ENCODE measurements at places on chromosomes 1 and 21. TPM values are rescaled to one million over a fixed set of nuclear protein-coding genes. Genes with fewer than 3 reads are reported as not detected.

GRCh38 chr1:25926731-25927496 lies 20.7 kb upstream of the STMN1 start:
- no peaks in the 10 kb centered on the region for H3K36me3 ChIP-seq
- no peak overlapping the region for H3K4me3 ChIP-seq
- H3K27me3 ChIP-seq: no peaks in the 10 kb centered on the region
- peaks cover 29% of the 10 kb centered on the region for H3K4me1 ChIP-seq

- no peak overlapping the region for H3K27ac ChIP-seq
- H3K27me3 ChIP-seq: no peaks in the 10 kb centered on the region
- no peak for DNase-seq
- H3K4me1 ChIP-seq: peaks cover 2% of the 10 kb centered on the region
- H3K4me3 ChIP-seq: no peak overlapping the region
These were observed 56.9 kb downstream of the PTPRF start for GRCh38 chr1:43587594-43587993.

DNA sequence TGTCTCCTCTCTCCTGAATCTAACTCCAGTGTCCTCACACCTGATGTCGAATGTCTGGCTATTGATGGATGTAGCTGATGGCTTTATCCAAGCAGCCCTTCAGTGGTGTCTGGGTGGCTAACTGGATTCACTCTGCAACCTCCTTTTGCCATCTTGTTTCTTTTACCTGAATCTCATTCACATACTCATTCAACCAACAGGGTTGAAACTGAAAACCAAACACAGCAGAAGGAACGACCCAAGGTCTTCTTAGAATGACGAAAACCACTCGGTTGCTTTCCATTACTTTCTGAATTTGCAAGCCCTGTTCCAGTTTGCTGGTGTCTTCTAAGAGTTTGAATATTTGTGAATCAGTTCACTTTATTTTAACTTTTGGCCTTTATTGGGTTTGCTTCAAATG lies 424.3 kb upstream of the CXADR start:
- H3K4me1 ChIP-seq: no peaks in the 10 kb centered on the region
- no peak overlapping the region for H3K27ac ChIP-seq
- H3K36me3 ChIP-seq: no peaks in the 10 kb centered on the region
- no peak for DNase-seq
- H3K4me3 ChIP-seq: no peak overlapping the region
- H3K27me3 ChIP-seq: no peaks in the 10 kb centered on the region

The DIPK1A gene
- 22.6 TPM for total RNA-seq

DNA sequence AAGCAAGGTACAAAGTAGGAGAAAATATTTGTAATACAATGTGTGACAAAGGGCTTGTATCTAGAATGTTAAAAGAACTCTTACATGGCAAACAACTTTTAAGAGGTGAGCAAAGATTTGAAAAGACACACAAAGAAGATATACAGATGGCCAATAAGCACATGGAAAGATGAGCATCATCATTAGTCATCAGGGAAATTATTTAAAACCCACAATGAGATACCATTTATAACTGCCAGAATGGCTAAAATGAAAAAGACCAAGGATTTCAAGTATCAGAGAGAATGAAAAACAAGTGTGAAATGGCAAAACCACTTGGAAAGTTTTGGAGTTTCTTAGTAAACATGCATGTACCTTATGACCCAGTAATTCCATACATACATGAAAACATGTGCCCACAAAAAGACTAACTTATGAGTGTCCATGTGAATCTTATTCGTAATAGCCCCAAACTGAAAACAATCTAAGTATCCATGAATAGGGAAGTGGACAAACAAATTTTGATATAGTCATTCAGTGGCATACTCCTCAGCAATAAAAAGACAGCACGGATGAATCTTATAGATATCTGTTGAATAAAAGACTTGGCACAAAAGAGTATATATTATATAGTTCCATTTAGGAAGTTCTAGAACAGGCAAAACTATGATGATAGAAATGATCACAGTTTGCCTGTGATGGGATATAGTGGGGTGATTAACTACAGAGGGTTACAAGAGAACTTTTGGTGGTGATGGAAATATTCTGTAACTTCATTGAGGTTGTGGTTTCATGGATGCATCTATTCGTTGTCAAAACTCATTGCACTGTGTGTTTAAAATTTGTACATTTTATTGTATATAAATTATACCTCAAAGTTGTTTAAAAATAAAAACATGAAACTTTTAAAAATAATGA lies 82.0 kb downstream of the DISP1 start:
- DNase-seq: no peak
- H3K27me3 ChIP-seq: no peaks in the 10 kb centered on the region
- no peak overlapping the region for H3K27ac ChIP-seq
- H3K36me3 ChIP-seq: no peaks in the 10 kb centered on the region
- H3K4me1 ChIP-seq: peaks cover 6% of the 10 kb centered on the region

DNA sequence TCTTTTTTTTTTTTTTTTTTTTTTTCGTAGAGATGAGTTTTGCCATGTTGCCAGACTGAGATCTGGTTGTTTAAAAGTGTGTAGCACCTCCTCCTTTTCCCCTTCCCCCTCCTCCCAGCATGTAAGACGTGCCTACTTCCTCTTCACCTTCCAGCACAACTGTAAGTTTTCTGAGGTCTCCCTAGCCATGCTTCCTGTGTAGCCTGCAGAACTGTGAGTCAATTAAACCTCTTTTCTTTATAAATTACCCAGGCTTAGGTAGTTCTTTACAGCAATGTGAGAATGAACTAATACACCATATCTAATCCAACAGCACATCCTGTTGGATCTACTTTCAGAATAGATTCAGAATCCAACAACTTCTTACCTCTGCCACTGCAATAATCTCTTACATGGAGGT lies 111.1 kb downstream of the CLIC6 start:
- H3K27ac ChIP-seq: no peak overlapping the region
- no peaks in the 10 kb centered on the region for H3K27me3 ChIP-seq
- no peak for DNase-seq
- H3K36me3 ChIP-seq: no peaks in the 10 kb centered on the region
- peaks cover 13% of the 10 kb centered on the region for H3K4me1 ChIP-seq
- no peak overlapping the region for H3K4me3 ChIP-seq

The PALMD gene
- total RNA-seq: 9.9 TPM

The TRIM58 gene
- not detected for total RNA-seq

The MRPS14 gene
- 28.9 TPM for total RNA-seq

The SYCP1 gene
- total RNA-seq: not detected

GRCh38 chr1:169460191-169460833 lies 25.4 kb downstream of the SLC19A2 start:
- DNase-seq: no peak
- H3K36me3 ChIP-seq: peaks cover under 1% of the 10 kb centered on the region
- H3K27me3 ChIP-seq: no peaks in the 10 kb centered on the region

DNA sequence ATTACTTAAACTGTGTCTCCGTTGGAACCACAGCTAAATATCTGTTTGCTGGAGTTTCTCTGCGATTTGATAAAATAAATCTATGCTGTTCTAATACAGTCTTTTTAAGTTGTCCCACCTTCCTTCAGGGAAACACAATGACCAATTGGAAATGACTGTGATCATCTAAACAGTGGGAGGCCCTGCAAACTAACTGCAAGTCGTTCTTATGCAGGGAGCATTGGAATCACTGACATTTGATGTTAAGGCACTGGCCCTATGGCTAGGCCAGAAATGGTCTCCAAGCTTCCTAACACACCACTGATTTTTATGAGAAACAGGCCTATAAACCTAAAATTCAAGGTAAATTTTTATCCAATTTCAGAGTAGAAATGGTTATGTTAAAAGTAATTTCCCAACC lies 645.2 kb downstream of the LMO4 start:
- no peaks in the 10 kb centered on the region for H3K36me3 ChIP-seq
- no peak overlapping the region for H3K27ac ChIP-seq
- no peaks in the 10 kb centered on the region for H3K27me3 ChIP-seq
- no peak overlapping the region for H3K4me3 ChIP-seq
- H3K4me1 ChIP-seq: peaks cover 15% of the 10 kb centered on the region

DNA sequence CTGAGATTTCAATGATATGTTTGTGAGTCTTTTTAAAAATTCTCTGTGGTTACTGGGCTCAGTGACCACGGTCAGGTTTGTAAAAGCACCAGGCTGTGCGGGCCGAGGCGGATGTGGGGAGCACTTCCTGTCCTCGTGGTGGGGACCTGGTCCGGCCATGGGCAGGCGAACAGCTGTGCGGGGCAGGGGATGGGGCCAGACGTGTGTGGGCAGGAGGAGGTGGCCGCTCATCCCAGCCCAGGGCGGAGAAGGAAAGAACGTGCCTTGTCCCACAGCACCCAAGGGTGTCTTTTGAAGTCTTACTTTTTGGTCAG lies 5.2 kb upstream of the OXCT2 start:
- H3K27me3 ChIP-seq: 0 out of 2 replicates have a peak, but pooled peaks cover 3% of the 10 kb centered on the region
- H3K27ac ChIP-seq: no peak overlapping the region
- peaks cover 9% of the 10 kb centered on the region for H3K4me1 ChIP-seq
- H3K36me3 ChIP-seq: no peaks in the 10 kb centered on the region

- H3K36me3 ChIP-seq: no peaks in the 10 kb centered on the region
- H3K27me3 ChIP-seq: no peaks in the 10 kb centered on the region
- no peak overlapping the region for H3K4me3 ChIP-seq
- no peak overlapping the region for H3K27ac ChIP-seq
- no peaks in the 10 kb centered on the region for H3K4me1 ChIP-seq
These were observed 867.3 kb downstream of the TTLL7 start for GRCh38 chr1:83131692-83131955.

- no peaks in the 10 kb centered on the region for H3K4me1 ChIP-seq
- H3K36me3 ChIP-seq: no peaks in the 10 kb centered on the region
- H3K4me3 ChIP-seq: no peak overlapping the region
- no peaks in the 10 kb centered on the region for H3K27me3 ChIP-seq
- no peak for DNase-seq
These were observed 6.8 kb downstream of the SLC5A9 start for GRCh38 chr1:48229317-48229716.

DNA sequence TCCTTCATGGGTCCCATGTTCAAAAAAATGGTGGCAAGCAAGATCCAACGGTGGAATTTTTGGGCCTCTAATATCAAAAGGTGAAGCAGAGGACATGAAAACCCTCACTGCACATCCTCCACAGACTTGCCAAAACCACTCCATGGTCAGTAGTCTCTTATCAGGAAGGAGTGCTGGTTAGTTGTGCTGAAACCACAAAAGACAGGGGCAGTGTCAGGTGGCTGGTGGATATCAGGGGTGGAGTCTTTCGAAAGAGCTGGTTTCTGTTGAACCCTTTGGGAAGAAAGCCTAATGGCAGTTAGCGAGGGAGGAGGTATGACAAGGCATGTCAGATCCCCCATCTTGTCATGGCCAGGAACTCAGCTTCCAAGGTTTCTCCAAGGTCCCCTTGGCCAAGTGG lies 395.9 kb upstream of the CAMK1G start:
- no peaks in the 10 kb centered on the region for H3K36me3 ChIP-seq
- H3K4me1 ChIP-seq: no peaks in the 10 kb centered on the region
- no peak overlapping the region for H3K4me3 ChIP-seq
- H3K27ac ChIP-seq: no peak overlapping the region
- H3K27me3 ChIP-seq: no peaks in the 10 kb centered on the region

DNA sequence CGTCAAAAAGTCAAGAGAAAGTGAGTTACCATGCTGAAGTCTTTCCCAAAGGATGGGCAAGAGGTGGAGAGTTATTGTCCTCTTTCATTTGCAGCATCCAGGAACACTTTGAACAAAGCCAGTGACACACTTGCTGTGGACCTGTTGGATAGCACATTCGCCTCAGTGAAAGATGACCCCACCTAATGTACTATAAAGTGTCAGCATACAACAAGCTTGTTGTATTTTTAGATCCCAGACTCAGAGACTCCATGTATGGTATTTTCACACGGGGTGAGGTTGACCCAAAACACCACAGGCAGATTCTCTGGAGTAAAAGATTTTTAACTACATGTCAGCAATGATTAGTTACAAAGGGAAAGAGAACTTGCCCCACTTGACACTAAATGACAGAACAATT lies 273.8 kb downstream of the PTBP2 start:
- H3K27ac ChIP-seq: no peak overlapping the region
- H3K36me3 ChIP-seq: no peaks in the 10 kb centered on the region
- H3K27me3 ChIP-seq: no peaks in the 10 kb centered on the region
- DNase-seq: no peak
